ENCODE measurements at places on chromosomes 5 and 9.

GRCh38 chr5:62521319-62521718, 57.3 kb upstream of the LRRC70 start:
- DNase-seq: no peak

DNA sequence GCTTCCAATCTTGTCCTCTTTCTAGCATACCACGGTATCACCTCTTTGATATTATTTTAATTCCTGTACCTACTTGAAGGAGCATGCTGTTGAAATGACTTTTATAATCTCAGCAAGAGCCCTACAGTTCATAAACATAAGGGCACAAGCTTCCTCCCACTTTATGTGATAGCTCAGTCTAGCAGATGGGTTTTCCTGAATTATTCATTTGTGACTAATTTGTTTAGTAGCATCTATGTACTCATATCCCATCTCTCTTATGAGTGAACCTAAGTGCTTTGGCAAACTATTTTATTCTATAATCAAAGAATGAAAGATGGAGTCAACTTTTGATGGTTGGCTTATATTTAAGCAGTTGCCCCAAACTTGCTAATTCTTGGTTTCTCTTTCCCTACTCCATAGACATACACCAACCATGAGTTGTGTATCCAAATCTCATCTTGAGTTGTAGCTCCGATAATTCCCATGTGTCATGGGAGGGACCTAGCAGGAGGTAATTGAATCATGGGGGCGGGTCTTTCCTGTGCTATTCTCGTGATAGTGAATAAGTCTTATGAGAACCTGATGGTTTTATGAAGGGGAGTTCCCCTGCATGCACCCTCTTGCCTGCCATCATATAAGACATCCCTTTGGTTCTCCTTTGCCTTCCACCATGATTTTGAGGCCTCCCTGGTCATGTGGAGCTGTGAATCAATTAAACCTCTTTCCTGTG, 17.7 kb downstream of the TXNDC8 start:
- no peak for DNase-seq

DNA sequence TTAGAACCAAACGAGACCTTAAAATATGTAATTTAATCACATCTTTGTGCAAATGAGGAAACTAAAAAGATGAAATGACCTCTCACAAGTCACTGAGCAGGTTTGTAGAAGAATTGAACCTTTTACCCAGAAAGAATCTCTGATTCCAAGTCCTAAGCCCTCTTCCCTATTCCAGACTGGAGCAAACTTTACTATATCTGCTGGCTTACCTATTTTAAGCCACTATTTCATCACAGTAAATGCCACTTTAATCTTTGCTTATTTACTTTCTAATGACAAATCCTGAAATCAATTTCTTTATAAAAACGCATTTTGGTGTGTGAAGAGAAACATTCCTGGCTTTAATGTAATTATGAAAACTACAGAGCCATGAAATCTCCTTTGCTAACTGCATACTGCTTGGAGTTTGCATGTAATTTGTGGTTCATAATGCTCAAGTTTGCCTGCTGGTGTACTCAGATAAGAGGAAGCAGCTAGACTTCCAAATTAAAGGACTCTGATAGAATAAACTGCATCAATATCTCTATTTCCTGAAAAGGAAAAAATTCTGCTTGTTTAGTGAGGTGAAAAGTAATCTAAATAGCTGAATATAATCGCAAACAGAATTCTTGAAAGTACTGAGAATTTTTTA, 121.2 kb downstream of the RAB3C start:
- no peak for DNase-seq

DNA sequence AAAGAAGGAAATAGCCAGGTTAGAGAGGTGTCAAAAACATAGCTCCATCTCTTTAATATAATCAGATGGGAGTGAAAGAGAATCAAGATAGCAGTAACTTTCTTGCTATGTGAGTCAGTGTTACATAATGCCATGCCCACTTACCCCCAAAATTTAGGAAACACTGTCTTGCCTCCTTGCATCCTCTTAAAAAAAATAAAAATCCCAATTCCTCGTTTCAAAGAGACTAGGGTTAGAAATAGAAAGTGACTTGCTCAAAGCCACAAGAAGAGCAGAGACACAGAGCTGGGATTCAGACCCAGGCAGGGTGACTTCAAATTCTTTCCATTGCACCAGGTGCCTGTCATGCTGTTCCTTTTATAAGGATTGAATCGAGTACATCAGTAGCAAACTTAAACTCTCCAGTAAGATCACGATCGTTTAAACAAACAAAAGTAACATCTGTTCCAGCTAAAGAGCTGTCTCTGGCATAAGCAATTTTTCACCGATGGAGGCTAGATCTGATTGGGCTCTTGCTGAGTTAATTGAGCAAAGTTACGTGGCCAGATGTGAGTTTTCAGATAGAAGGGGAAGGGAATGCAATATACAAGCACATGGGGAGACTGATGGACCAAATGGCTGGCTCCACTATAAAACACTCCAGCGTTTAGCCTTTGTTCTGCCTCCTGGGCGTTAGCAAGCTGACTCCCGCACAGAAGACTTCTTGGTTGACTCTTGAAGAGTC, 176.9 kb downstream of the PALM2AKAP2 start:
- no peak for DNase-seq

- no peak for DNase-seq
Observed at GRCh38 chr5:108653201-108653600, 94.5 kb upstream of the FER start.

DNA sequence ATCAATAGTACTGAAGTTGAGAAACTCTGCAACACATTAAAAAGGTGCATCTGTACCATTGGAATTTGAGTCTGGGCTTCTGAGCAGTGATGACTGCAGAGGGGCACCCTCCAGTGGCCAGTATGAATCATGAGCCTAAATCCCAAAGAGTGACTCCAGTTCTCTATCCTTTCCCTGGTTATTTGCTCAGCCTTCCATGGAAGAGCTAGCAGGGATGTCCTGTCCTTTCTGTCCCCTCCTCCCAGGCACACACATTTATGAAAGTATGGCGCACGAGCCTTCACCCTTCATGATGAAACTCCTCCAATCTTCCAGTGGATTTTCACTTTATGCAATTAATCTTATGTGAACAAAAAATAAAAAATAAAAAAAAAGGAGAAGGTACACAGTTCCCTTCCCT, 81.0 kb downstream of the ESM1 start:
- DNase-seq: no peak

GRCh38 chr9:98484162-98484561, 224.6 kb downstream of the GABBR2 start:
- no peak for DNase-seq

GRCh38 chr9:83538172-83538889, at the start of gene FRMD3:
TSS of gene FRMD3 (minus strand) at chr9:83538401. CDS start at chr9:83538231, 170 bp downstream.
- no peak for DNase-seq

DNA sequence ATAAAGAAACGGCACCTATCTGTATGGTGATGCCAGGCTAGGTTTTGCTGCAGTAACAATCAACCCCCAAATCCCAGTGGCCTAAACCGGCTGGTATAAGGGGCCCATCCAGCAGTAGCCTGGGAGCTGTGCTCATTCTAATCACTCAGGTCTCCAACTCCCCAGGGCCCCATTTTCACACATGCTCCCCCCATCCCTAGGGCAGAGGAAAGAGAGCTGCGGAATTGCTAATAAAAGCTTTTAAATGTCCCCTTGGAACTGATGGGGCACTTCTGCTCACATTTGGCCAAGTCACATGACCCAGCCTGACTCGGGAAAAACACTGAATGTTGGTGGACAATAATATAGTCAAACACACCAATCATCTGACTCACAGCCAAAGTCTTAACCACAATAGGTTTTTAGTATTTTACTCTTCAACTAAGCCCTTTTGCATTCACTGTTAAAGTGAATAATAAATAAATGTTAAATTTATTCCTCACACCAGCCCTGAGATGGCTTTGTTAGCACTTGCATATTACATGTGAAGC, 1.6 kb downstream of the FBLL1 start:
- DNase-seq: no peak

- no peak for DNase-seq
Observed at GRCh38 chr9:108322326-108323098, 533.3 kb downstream of the ACTL7B start.

GRCh38 chr5:1727571-1727970, 72.1 kb downstream of the MRPL36 start:
- DNase-seq: no peak

- DNase-seq: no peak
Observed at GRCh38 chr9:19162956-19163355, 35.7 kb upstream of the PLIN2 start.

DNA sequence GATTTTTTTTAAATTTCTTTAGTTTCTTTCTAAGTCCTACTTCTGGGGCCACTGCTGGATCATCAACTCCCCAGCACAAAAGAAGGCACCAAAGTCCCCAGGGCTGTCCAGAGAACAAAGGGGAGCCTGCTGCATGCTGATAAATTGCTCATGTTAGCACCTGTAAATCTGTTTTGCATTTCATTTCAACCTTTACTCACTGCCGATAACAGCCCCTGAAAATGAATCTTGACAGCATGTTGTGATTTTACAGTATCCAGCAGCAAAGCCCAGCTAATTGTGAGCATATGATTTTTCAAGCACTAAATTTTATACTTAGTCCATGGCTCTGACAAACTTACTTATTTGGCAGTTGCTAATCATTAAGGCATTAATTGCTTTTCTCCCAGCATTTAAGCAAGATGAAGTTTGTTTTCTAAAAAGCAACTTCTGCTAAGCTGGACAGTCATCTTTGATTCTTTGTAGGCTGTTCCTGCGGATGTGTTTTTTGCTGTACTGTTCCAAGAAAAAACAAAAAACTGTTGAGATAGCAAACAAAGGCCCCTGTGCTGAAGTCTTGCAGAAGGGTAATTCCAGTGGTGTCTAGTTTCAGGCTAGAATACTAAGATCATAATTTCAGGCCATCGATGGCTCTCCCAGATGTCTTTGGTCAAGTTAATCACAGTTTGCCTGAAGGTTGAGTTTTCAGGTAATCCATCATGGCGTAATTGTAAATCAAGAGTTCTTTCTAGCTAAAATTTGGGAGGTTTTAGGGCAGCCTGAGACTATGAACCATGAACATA, 73.1 kb upstream of the GAS1 start:
- no peak for DNase-seq

GRCh38 chr5:10478436-10478835, 36.8 kb downstream of the ROPN1L start:
- no peak for DNase-seq

- DNase-seq: no peak
Observed at GRCh38 chr5:108531367-108532128, 149.7 kb upstream of the FBXL17 start.

DNA sequence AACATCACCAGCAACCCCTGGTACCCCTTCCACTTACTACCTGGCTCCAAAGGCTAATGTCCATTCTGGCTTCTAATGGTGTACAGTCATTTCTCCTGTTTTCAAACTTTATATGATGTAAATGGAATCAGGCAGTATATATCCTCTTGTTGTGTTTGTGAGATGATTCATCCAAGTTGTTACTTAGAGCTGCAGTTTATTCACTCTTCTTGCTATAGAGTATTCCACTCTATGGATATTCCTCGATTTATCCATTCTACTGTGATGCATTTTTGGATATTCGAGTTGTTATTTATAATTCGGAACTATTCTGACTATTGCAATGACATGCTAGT, 32.4 kb downstream of the IRF1 start:
- no peak for DNase-seq

GRCh38 chr9:130072515-130073235, 19.0 kb downstream of the GPR107 start:
- DNase-seq: no peak

- no peak for DNase-seq
Observed at GRCh38 chr5:176492431-176492830, 44.2 kb downstream of the FAF2 start.

DNA sequence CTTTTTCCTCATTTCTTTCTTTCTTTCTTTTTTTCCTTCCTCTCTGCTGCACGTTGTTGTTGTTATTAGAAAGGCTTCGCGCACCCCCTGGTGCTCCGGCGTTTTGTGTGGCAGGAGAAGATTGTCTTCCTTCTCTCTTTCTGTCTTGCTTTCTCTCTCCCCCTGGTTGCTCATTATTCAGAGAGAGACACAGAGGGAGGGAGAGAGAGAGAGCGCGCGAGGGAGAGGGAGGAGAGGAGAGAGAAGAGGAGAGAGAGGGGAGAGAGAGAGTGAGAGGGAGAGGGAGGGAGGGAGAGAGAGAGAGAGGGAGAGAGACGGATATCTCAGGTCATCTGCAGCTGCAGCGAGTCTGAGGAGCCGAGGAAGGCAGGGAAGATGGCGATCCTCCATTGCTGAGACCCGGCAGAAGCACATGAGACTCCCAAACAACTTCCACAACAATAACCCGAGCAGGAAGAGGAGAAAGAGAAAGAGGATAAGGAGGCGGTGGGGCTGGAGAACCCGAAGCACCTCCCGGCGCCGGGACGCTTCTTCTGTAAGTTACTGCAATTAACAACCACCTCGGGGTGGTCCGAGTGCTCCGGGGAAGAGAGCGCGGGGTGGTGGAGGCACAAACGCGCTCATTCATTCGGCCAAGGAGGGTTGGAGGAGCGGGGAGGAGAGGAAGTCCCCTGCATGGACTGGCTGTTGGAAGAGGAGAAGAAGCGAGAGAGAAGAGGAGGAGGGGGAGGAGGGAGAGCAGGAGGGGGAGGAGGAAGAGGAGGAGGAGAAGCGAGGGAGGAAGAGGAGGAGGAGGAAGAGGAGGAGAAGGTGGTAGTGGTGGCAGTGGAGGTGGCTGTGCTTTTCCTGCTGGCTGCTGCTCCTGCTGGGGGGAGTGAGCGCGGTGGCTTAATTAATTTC, at the start of gene ZNF462:
Gene ZNF462, plus strand, starts transcription at position 346 of the 900 bp plus-strand sequence. CDS start 60,218 bp downstream, outside the sequence.
- DNase-seq: no peak

DNA sequence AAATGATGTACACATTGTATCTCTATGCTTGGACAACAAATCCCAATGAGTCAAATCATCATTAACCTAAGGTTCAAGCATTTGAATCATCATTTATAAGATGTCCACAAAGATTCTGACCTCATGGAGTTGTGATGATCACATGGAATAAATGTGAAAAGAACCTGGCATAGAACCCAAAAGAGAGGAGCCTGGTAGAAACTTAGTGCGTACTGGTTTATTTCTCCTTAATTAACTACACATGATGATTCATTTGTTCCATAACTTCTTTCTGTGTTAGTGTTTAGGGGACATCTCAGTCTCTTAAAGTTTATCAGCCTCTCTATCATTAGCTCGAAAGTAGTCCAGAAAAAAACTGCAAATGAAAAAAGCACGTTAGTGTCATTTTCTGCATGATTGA, 411.6 kb downstream of the BRINP1 start:
- DNase-seq: no peak

- DNase-seq: no peak
Observed at GRCh38 chr5:18546591-18546990, 912.3 kb downstream of the TAF11L14 start.

GRCh38 chr9:77838986-77839385, 190.9 kb upstream of the GNA14 start:
- DNase-seq: no peak

GRCh38 chr5:34464829-34465228, 191.3 kb upstream of the RAI14 start:
- no peak for DNase-seq

- no peak for DNase-seq
Observed at GRCh38 chr9:13386935-13387733, 107.6 kb upstream of the MPDZ start.

- no peak for DNase-seq
Observed at GRCh38 chr5:40346901-40347300, 332.8 kb upstream of the PTGER4 start.

Measured in memory B cell (primary cell).